ENCODE measurements at places on chromosomes 7 and 10.
A peak's percentile ranks its signal among the peaks of the same experiment; 100 is the strongest.

DNA sequence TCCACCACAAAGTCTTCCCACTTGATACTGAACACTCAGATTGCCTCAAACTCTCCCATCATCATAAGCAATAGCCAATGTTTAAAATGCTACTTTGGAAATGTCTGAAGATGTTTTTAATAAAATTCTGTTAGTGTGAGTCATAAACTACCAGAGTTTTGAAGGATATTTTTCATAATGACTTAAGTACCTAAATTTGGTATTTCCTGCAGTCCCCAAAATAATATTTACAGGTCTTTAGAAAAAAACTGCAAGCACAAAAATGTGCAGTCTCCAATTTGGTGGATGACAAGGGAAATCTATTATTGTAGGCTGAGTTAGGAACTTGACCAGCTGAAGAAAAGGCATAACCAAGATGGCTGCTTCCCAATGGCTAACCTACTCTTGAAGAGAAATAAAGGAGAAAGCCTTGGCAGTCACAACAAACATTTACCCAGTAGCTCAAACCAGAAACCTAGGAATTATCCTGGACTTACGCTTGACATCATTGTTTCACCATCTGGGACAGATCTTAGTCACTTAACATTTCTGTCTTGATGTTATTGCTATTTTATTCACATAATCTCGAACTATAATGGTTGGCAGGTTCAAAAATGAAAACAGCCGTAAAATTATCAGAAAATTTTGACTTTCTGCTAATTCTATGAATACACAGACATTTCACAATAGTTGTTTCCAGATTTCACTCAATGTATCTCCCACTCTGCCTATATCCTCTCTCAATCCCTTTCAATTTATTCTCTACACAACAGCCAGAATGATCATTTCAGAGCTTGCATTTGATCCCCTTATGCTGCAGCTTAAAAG is 111.2 kb upstream of the STEAP1B start:
- no peak for DNase-seq

DNA sequence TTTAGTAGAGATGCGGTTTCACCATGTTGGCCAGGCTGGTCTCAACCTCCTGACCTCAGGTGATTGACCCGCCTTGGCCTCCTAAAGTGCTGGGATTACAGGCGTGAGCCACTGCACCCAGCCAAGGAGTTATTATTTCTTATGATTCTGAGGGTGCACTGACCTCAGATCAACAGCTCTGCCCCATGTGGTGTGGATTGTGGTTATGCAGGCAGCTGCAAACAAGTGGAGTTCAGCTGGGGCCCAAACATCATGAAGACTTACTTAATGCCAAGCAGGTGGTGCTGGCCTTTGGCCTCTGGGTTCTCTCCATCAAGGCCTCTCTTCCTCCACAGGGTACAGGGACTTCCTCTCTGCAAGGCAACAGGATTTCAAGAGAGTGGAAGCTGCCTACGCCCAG is 45.1 kb upstream of the OPTN start:
- DNase-seq = no peak

GRCh38 chr7:96671854-96672253 is 37.8 kb downstream of the SEM1 start:
- no peak for DNase-seq

DNA sequence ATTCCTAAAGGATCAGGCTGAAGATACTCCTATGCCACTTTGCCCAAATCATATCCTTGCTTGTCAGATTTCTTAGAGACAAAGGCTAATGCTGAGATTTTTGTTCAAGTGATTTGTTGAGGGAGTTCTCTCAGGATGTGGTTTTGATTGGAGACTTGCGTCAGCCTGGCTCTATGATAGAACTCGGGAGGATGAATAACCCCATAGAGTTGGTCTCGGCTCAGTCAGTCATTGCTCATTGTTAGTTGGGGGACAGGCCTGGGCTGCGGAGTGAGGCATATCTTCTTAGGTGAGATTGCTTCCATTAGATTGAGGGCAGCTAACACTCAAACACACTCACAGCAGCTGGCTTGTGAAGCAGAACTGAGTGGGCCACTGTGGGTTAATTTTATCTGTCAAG is 203.4 kb downstream of the KIF20B start:
- no peak for DNase-seq

DNA sequence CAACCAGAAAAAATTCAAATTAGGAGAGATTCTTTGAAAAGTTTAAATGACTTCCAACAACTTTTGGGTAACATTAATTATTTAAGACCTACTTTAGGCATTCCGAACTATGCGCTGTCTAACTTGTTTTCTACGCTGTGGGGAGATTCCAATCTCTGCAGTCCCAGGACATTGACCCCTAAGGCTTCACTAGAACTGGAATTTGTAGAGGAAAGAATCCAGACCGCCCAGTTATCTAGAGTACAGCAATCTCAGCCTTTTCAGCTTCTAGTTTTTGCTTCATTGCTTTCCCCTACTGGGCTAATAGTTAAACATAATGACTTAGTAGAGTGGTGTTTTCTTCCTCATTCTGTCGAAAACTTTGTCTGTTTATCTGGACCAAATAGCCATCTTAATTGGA is 14.9 kb upstream of the DDC start:
- peak; percentile 27 for DNase-seq

- no peak for DNase-seq
These were observed 120.9 kb downstream of the PKD1L1 start for GRCh38 chr7:47827351-47827756.

DNA sequence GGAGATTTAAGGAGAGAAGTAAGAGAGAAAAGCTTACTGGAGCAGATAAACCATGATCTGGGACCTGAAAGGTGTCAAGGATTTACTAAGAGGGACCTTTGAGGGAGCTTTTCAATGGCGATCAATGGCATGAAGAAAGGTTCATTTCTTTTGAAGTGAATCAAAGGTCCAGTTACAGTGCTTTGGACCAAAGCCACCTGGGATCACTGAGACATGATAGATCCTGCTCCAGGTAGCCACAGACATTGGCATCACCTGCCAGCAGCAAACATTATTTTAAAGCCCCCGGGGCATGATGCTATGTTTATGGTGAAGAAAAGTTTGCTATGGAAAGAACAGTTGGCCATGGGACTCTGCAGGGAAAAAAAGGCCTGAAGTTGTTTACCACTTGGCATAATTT is 109.4 kb downstream of the SLC25A13 start:
- DNase-seq = no peak

GRCh38 chr7:41892356-41893100 is 189.6 kb upstream of the INHBA start:
- DNase-seq = no peak

DNA sequence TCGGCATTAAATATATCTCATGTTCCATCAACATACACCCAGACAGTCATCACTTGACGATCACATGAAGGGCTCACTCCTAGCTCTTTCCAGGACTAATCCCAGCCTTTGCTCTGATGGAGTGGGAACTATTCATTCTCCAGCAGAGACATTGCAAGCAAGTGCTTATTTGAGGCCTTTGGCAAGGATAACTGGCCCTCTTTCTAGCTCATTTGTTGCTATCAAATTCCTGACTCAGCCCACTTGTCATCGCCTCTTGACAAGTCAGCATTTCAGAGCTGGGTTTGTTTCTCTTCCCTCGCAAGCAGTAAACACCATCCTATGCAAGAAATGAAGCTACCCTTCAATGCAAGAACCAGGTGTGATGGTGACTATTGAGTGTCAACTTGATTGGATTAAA is 1165.7 kb upstream of the AUTS2 start:
- no peak for DNase-seq

DNA sequence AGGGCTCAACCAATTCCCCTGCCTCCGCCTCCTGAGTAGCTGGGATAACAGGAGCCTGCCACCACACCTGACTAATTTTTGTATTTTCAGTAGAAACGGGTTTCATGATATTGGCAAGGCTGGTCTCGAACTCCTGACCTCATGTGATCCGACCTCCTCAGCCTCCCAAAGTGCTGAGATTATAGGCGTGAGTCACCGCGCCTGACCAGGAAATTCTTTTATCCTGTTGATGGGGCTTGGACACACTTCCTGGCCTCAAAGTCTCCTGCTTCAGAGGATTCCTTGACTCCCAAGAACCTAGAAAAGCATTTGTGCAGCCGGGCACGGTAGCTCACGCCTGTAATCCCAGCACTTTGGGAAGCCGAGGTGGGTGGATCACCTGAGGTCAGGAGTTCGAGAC is 16.2 kb downstream of the ZNF425 start:
- DNase-seq = no peak

- DNase-seq = peak; percentile 49
These were observed 200.8 kb downstream of the ELMO1 start for GRCh38 chr7:37247861-37248260.

DNA sequence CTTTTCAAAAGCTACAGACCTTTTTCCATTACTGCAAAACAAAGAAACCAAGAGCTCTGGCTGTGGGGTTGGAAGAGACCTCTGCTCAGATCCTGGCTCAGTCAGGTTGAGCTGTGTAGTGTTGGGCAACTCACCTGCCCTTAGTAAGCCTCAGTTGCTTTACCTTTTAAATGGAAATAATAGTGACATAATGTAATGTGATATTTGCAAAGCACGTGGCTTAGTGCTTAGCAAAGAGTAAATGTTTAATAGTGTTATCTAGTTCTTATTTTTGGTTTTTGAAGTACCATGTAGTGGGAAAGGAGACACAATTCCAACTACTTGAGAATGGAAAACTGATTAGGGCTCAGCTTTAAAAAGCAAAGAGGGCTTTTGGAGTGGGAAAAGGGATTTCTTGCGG is 100.2 kb downstream of the SVIL start:
- DNase-seq = no peak

GRCh38 chr10:70328967-70329366 is 45.2 kb upstream of the NPFFR1 start:
- DNase-seq = no peak

DNA sequence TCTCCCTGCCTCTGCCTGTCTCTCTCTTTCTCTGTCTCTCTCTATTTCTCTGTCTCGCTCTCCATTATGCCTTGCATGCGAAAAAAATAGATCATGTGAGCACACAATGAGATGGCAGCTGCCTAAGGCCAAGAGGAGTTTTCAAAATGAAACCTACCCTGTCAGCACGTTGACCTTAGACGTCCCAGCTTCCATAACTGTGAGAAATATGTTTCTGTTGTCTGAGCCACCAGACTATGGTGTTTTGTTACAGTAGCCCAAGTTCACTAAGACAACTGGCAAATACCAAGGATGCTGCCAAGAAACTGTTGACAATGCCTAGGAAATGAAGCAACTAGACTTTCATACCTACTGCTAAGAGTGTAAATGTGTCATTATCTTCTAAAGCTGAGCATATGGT is 70.6 kb upstream of the PLXDC2 start:
- DNase-seq = no peak

- peak; percentile 10 for DNase-seq
These were observed 474 bp downstream of the ORC5 start for GRCh38 chr7:104207348-104207730.

- no peak for DNase-seq
These were observed 32.6 kb downstream of the GRID1 start for GRCh38 chr10:86333826-86334487.

DNA sequence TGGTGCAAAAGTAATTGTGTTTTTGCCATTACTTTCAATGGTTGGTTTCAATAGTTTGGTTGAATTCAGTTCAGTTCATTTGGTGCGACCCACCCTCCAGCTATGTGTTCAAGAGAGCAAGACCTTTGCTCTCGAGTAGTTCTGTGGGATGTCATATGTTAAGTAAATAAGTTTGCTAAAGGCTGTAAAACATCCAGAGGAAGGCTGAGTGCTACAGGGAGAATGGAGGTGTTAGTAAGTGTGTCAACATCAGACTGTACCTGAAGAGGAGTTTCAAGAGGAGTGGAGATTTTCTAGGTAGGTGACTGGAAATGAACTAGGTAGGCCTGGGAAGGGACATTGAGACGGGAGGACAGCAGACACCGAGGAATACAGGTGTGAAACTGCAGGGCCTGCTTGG is 147.7 kb downstream of the SH2D4B start:
- no peak for DNase-seq

- no peak for DNase-seq
These were observed 403.4 kb downstream of the DNAJB9 start for GRCh38 chr7:108973075-108973474.

- DNase-seq = no peak
These were observed 132.0 kb upstream of the MDFIC start for GRCh38 chr7:114789871-114790311.

DNA sequence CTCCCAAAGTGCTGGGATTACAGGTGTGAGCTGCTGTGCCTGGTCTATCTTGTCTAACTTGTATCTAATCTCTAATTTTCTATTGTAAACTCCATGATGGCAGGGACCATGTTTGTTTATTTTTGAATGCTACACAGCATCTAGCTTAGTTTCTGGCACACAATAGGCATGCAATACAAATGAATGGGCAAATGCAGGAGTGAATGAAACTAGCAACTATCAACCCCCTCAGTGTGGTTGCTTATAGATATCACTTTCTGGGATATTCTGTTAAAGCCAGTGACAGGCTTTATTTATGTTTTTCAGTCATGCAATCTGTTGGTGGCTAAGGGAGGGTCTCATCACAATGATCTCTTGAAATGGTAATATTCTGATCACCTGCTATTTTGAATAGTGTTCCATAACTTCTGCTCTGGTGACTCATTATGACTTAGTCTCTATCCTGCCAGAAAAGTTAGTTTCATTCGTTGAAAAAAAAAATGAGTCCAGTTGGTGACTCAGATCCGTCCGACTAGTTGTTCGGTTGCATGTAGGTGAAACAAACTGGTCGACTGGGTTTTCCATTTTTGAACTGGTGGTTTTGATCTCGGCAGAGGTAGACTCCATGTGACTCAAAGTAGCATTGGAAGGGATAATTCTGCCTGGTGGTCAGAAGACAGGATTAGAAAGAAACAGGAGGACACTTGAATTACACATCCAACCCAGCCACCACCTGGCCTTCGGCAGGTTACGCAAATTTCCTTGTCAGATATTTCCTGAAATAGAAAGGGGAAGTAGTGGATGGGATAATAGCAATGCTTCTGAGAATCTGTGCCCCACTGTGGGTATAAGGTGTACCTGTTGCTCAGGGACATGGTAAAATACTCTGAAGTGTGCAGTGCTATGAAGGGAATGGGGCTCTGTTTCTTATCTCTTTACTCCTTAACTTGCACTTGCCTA is 76.8 kb downstream of the GATA3 start:
- DNase-seq = no peak

DNA sequence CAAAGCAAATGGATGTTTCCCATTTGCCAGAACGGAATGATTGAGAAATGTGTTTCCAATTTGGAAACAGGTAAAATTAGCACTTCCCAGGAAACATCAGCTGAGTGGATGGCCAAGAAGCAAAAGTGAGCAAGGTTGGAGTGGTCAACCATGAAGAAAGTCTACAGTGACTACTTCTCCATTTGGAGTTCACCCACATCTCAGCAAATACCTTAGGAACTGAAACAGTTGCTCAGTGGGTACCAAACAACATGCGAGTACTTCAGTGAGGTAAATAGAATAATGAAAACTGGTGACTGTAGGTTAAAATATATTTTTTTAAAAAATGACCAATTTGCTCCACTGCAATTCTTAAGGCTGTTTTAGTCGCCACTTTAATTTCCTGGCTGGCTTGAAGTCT is 57.7 kb downstream of the SLC16A9 start:
- no peak for DNase-seq

GRCh38 chr10:10589540-10590303 is 427.9 kb upstream of the CELF2 start:
- no peak for DNase-seq

Measured in T47D (cell line).